ENCODE measurements at places on chromosomes 3 and 15.
A peak's percentile ranks its signal among the peaks of the same experiment; 100 is the strongest.

DNA sequence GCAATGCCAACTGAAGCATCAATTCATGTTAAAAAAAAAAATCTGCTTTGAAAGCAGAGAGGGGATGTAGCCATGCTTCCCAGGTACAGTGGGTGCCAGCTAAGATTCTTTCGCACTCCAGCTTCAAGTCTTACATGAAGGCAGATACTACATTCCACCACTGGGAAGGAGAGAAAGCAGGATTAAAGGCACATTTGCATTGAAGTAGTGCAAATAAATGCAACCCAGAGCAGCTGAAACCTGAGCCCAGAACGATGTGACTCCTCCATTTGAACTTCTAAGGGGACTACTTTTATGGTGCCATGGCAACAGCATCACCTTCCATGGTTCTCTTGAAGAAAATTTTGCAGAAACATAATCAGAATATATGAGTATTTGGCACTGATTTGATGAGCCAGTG is 19.1 kb upstream of the GJD2 start:
- no peak for DNase-seq

- DNase-seq = no peak
Measured at GRCh38 chr15:77476995-77477394, 56.3 kb downstream of the HMG20A start.

DNA sequence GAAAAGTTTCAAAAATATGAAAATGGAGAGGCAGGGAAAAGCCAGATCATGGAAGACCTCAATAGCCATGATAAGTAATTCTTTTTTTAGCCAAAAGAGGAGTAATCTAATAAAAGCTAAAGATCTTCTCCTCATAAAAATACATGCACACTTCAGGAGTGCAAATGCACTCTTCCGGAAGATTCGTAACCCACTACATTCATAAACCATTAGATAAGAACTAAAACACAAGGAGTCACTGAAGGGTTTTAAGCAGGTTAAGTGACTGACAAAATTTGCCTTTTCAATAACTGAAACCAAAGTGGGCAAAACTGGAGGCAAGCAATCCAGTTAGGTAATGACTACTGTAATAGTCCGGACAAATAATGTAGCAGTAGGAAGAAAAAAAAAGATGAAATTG is 46.0 kb downstream of the UBE3A start:
- peak; percentile 21 for DNase-seq

DNA sequence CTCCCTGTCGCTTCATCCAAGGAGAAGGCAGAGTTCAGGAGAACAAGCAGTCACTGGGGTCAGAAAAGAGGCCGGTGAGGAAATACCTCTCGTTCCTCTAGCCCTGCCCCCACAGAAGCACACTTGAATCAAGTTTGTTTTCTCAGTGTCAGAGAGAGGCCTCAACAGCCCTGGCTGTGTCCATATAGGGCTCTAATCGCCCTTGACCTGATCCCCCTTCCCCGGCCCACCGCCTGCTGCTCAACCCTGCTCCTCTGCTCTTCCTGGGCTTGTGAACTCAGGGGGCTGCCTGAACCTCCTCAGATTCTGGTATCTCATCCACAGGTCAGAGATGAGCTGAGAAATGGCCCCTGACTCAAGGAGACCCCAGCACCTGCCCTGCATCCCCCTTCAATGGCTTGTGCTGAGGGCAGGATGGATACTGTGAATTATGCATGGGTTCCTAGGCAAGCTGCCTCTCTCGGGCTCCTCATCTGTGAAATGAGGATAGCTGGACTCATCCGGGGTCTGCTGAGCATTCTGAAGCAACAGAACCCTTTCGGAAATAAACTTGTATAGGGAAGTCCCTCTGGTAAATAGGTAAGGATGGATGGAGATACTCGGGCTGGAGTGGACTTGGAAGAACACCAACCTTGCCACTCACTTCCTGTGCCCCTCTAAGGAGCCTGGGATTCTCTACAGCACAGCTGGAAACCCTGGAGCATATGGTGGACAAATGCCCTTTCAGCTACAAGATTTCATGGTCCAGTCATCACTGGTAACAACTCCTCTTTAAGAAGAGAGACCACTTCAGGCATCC is 147.5 kb downstream of the STT3B start:
- no peak for DNase-seq
